ENCODE measurements at places on chromosomes 2 and 18. TPM values are rescaled to one million over a fixed set of nuclear protein-coding genes. Genes with fewer than 3 reads are reported as not detected.

Gene M1AP
- not detected for total RNA-seq

Gene KLHL14
- not detected for total RNA-seq

Gene SPHKAP
- total RNA-seq: not detected

Gene EIF4E2
- 85.6 TPM for total RNA-seq

Gene SP110
- total RNA-seq: 7.4 TPM

Gene UGT1A10
- total RNA-seq: 0.49 TPM

Gene SLC23A3
- total RNA-seq: 0.48 TPM

Gene DAPL1
- not detected for total RNA-seq

Gene RBM44
- total RNA-seq: 0.23 TPM

Gene MAP2
- total RNA-seq: 0.86 TPM

Measured in A549 treated with GW870086 at 1 μM for 4 hours (cell line).